Renal cortex interstitium (tissue), 15 donors: ENCODE measurements at places on chromosomes 2 and 18. TPM values are rescaled to one million over a fixed set of nuclear protein-coding genes. Genes with fewer than 3 reads are reported as not detected.

DNA sequence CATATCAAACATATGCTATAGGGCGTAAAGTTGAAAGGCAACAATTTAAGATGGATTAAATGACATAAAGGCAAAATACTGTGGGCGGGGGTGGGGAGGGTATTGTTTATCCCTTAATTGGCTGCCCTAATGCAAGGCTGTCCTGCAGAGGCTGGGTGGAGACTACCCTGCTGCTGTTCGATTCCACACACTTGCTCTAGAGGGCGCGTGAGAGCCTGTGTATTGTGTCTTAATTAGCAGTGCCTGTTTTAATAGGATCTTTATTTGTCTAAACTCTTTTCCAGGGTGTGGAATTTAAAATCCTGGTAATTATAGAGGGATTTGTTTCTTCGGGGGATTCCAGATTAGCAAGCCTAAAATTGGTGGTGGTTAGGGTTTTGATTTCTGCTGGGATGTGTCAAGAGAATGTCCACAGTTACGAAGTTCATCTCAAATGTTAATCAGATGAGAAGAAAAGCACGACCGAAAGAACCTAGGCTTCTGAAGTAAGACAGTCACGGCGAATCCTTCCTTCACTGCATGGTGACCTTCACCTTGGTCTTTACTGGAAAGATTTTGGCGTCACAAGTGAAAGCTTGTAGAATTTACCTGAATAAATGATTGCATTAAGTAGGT is 103.5 kb upstream of the MAP3K20 start:
- no peak for DNase-seq

GRCh38 chr2:224837066-224837465 is 120.9 kb upstream of the CCDC195 start:
- no peak for DNase-seq

Gene MLPH
- polyA plus RNA-seq = 1.2 TPM

DNA sequence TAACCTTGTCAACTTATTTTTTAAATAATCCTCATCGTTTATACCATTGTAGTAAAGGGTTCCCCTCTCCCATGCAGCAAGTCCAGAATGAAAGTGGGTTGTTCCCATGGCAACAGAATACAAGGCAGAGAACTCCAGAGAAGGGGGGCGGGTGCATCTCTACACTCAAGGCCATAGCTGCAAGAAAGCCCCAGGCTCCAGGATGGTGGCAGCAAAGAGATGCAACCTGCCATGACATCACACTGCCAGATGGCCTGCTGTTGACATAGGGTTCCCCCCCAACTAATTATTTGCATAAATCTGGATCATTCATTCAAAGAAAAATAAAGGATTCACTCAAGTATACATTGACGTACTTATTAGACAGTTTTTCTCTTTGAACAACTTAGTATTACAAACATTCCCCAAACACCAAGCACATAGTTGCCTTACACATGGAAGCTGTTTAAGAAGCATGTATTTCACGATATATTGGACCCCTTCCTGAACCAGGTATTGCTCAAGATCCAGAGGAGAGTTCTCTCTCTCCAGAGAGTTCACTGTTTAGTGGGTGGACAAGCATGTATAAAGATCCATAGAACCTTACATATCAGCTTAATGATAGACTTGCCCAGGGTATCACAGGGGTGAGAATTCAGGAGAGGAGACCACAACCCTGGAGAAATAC is 87.4 kb upstream of the KLF7 start:
- no peak for DNase-seq

DNA sequence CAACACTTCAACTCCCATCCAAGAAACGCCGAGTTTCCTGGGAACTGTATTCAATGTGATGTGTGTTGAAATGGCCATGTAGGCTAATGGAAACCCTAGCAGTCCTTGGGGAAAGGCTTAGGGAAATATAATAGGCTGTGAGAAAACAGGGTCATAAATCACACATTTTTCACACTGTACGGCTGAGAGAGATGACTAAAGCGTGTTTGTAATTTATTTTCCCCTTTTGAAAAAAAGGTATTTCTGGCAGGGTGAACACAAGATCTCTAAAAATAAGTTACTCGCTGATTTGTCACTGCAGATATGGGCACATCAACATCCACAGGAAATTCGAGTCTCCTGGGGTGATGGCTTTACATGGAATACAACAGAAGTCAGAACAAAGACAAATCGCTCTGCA is 109.6 kb upstream of the ST6GAL2 start:
- no peak for DNase-seq

GRCh38 chr18:62518460-62519375 is 4.1 kb upstream of the ZCCHC2 start:
- no peak for DNase-seq

DNA sequence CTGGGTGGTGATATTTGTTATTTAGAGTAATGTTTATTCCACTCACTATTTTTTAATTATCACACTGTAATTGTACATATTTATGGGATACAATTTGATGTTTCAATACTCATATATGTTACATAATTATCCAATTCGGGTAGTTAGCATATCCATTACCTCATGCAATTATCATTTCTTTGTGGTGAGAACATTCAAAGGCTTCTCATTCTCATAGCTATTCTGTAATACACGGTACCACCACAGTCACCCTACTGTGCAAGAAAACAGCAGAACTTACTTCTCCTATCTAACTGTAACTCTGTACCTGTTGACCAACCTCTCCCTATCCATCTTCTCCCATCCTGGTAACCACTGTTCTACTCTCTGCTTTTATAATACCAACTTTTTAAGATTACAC is 4.6 kb downstream of the TBC1D8 start:
- no peak for DNase-seq

- no peak for DNase-seq
Observed at GRCh38 chr2:26534865-26535662, 57.1 kb upstream of the OTOF start.

DNA sequence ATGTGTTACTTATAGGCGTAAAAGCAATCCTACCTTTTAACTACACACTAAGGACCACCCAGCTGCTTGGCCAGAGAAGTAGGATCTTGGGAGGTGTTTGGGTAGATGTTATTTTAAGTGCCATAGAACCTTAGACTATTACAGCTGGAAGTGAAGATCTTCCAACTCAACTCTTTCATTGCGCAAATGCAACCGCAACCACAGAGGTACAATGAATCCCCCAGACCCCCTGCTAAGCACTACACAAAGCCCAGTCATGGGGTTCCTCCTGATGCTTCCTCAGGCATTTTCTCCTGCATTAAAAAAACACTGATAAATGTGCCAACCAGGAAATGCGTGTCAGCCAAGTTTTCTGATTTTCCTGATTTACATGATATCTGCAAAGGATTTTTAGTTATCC is 246.0 kb downstream of the LRRTM1 start:
- DNase-seq = no peak

Gene ATG16L1
- 22.9 TPM for polyA plus RNA-seq

DNA sequence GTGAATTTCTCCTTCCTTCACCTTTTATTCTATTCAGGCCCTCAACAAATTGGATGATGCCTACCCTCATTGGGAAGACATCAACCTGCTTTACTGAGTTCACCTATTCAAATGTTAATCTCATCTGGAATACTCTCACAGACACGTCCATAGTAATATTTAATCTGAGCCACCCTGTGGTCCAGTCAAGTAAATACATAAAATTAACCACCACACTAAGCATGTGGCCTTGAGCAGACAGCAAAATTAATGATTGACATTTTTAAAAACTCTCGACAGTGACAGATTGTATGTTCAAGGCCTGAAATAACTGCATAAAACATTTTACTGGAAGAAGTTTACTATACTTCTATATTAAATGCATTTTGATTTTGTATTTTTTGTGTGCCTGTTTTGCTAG is 540.6 kb upstream of the GCFC2 start:
- DNase-seq = no peak

DNA sequence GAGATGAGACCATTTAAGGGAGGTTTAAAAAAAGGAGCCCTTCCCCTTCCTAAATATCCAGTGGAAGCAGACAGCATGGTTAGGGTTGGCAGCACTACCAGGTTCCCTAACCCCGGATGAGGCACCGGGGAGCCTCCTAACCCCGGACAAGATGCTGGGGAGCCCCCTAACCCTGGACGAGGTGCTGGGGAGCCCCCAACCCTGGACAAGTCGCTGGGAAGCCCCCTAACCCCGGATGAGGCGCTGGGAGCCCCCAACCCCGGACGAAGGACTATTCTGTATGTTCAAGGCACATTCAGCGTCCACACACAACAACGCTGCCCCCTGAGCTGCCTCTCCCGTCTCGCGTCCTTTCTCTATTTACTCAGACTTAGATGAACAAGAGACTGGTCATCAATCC is 51.9 kb downstream of the ANKMY1 start:
- no peak for DNase-seq

DNA sequence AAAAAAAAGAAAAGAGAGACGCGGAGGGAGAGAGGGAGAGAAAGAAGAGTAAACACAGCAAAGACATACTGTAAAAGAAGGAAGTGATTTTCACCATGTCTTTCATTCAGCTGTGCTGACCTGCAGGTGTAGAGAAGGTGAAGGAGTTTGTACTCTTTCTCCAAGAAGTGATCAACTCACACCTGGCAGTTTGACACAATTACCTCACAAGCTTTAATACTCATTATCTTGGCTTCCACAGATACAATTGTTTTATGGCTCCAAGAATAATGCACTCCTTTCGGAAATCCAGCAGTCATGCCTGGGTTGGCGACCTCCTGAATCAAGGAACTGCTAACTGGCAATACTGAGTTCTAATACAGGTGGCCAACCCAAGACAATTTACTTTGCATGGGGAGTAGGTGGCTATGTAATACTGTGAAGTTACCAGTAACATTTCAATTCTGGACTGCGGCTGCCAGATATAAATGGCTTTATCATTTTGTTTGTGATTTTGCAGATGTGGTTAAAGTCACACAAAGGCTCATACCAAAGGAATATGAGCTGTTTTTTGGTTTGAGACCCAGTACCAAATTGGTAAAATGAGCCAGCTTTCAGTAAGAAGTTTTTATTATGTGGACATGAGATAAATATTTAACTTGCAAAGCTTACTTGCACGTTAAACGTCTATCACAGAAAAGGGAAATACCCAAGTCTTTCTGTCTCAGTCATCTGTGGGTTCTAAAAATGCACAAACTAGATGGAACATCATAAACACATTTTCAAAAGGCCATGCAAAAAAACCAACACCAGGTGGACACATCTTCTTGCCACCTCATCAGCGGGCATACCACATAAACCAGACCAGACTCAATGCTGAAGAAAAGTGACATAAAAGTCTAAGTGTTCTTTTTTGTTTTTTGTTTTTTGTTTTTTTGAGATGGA is 69.3 kb downstream of the NCKAP5 start:
- no peak for DNase-seq

DNA sequence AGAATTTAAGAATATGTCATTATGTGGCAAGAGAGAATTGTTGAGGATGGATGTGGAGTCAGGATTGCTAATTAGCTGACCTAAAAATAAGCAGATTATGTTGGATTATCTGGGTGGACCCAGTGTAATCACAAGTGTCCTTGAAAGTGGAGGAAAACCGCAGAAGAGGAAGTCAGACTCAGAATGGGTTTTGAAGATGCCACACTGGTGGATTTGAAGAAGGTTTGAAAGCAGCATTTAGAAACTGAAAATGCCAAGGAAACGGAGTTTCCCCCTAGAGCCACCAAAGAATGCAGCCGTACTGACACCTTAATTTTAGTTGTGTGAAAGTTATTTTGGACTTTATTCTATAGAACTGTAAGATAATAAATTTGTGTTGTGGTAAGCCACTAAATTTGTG is 41.6 kb upstream of the DPP10 start:
- no peak for DNase-seq

Gene SIX2
- polyA plus RNA-seq = 38.2 TPM

DNA sequence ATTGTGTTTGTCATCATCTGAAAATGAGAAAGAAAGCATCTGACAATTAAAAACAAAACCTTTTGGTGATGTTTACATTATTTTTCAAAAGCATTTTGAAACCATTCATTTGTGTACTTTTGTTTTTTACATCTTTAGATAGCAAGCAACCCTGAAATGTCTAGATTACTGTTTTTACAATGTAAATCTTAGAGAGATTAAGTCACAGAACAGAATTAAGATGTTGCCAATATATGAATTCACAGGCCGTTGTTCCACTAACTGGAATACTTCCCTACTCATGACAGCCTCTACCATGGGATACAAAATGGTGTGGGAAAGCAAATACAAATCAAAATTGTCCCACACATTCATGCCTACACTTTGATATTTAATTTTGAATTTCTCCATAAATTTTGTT is 480.0 kb upstream of the ZEB2 start:
- no peak for DNase-seq

GRCh38 chr2:212465456-212465855 is 73.1 kb downstream of the ERBB4 start:
- DNase-seq = no peak

GRCh38 chr2:85173909-85174308 is 40.7 kb downstream of the TCF7L1 start:
- no peak for DNase-seq

DNA sequence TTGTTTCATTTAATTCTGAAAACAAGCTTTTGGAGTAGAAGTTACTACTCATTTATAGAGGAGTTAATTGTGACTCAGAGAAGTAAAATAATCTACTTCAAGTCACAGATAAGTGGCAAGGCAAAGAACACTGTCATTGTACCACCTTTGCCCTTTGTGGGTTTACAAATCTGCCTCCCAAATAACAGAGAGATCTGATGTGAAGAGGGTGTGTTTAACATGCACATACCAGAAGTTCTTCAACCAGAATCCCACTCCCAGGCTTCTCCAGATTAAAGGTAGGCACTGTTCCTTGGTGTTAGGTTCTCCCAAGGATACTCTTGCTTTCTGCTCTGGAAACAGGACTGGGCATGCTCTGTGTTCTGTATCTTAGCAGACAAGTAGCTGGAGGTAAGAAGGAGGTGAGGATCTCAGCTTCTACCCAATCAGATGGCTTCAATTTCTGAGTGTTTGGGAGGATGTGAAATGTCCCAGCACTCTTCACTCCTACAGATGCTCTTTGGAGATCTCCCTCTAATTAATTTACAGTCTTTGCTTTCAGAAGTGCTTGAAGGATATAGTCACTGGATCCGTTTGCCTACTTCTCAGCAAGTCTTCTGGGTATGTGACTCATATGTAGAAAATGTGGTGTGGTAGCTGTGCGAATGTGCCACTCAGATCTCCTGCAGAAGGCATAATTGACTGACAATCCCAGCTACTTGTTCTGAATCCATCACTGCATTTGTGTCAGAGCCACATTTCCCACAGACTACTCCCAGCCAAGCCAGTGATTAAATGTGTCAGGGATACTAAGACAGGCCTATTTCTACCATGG is 111.1 kb downstream of the KLHL14 start:
- DNase-seq = no peak

Gene VWC2L
- polyA plus RNA-seq = 0.06 TPM

DNA sequence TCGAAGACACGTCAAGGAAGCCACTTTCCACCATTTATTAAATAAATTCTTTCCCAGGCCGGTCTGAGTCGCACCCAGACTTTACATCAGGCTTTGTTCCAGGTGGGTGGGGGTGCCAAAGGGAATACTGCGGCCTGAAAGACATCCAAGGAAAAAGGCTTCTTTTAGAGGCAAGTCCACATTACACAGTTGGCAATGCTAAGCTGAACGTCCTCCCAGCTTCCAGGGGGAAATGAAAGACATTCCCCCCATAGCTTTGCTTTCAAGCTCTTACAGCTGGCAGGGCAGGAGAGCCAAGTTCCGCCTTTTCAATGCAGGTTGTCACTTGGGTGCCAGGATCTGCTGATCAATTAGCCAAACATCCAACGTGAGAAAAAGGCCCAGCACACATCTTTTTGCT is 36.5 kb upstream of the PTPN4 start:
- DNase-seq = no peak

Gene UGT1A4
- not detected for polyA plus RNA-seq

Gene RGPD4
- not detected for polyA plus RNA-seq

Gene ALPP
- not detected for polyA plus RNA-seq
